ENCODE measurements at places on chromosomes 1 and 21.

- DNase-seq: no peak
These were observed 15.5 kb downstream of the CD101 start for GRCh38 chr1:117017062-117017461.

DNA sequence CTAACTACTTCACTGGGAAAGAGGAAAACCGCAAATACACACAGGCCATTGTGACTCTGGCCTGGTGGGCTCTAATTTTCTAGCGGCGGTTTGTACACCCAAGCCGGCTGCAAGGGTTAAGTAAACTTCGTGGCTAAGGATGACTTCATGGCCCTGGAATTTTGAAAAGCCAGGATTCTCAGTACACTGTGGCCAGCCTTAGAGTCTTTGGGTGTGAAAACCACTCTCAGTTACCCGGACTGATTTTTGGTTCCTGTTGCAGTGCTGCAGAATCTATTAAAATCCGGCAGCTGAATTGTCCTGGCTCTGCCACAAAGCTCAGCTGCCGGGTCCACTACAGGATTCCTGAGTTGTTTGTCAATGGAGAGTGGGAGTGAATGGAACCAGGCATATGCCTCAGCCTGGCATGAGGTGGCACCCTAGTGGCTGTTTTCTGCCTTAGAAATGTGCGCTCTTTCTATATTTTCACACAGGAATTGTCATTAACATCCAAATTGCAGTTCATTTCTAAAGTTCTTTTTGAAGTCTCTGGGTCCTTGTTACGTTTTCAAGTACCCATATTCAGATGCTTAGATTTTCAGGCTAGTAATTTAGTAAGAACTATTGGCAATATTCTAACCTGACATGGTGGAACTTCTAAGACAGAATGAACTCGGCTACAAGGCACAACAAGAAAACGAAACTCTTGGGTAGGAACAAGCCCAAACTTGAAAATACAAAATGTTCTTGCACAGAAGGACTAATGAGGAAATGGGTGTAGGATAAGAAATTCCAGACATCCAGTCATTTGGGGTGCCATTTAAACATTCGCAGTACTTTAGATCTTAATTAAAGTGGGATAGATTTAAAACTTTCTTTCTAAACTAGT, 255.9 kb downstream of the NFIA start:
- no peak for DNase-seq

- DNase-seq: peak; percentile 74
These were observed 21.9 kb upstream of the PIK3CD start for GRCh38 chr1:9629445-9630201.

- DNase-seq: no peak
These were observed 5.1 kb upstream of the VWA1 start for GRCh38 chr1:1430114-1430982.

- DNase-seq: no peak
These were observed 12.7 kb upstream of the PLCH2 start for GRCh38 chr1:2463396-2463795.

DNA sequence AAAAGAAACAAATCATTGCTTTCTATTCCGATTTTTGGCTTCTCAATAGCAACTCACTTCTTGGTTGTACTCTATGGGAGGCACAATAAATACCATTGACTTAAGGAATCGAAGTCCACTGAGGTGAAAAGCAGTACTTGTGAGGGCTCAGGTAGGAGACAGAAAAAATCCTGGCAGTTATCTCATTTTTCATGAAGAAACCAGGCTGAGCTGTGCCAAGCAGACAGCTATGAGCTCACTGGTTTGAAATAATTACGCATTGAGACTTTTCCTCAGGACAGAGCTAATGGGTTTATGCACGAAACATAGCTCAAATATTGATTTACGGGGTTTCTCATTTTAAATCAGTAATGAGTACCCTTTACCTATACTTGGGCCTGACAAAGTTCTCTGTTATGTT, 18.5 kb downstream of the COLGALT2 start:
- DNase-seq: no peak

GRCh38 chr1:93990010-93990409, 80.8 kb upstream of the GCLM start:
- DNase-seq: no peak

- no peak for DNase-seq
These were observed 7.0 kb upstream of the TNFRSF1B start for GRCh38 chr1:12159816-12160215.
